ENCODE measurements at places on chromosomes 7 and 10. TPM values are rescaled to one million over a fixed set of nuclear protein-coding genes. Genes with fewer than 3 reads are reported as not detected.

MYH16 gene
- 0.97 TPM for total RNA-seq

GRCh38 chr10:69331161-69331560 lies 52.9 kb downstream of the HK1 start:
- no peak for DNase-seq

- DNase-seq: peak; percentile 44
These were observed 116.2 kb downstream of the FAM107B start for GRCh38 chr10:14658331-14659127.

DNA sequence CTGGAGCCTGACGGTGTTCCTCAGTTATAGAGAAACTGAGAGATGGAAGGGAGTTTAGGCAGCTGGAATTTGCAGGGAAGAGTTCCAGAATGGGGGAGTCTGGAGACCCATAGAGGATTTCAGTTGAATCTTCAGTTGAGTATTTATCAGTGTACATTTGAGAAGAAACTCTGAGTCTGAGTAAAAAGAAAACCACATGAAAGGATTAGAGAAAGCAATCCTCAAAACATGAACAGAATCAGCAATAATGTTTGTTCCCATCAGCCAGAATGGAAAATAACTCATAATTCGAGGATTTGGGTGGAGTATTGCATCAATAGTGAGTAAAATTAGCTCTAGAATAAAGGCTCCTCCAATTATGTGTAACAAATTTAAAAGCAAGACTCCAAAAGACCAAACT lies 130.0 kb upstream of the AHR start:
- DNase-seq: no peak

SEC23IP gene
- 42.1 TPM for total RNA-seq

RFC2 gene
- total RNA-seq: 38.6 TPM

DNA sequence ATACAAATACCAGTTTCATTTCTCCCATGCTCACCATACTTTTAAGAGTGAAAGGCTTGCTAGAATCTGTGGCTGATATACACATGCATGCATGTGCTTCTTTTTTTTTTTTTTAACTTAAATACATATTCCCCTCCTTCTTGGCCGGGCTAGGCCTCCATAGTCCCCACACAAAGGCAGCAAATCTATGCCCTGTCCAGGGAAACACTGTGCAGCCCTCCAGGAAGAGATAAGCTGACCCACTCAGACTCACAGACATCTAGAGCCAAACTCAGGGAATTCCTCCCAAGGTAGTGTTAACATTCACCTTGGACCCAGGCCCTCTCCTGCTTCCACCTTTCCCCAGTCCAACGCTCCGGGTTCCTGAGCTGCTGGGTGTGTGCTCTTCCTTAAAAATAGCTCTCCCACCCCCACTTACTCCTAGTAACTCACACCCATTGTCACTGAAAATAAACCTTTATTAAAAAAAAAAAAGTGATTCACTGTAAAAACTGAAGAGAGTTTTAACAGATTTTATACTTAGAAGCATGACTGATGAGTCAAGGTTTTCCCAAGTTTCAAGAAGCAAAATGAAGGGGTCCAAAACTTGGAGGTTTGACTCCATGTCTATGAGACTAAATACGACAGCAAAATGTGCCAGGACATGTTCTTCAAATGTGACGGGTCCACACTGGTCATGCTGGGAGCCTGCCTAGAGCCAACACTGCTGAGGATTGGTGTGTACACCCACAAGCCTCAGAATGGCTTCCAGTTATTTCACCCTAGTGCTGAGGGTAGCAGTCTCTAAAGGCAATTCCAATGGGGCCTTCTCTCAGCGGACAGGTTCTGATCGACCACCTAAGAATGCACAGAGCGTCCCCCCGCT lies 159.5 kb downstream of the GLI3 start:
- DNase-seq: no peak

LRRTM3 gene
- total RNA-seq: not detected

KCP gene
- 10.6 TPM for total RNA-seq

RBP3 gene
- not detected for total RNA-seq

GRCh38 chr7:142797391-142798377 lies 26.9 kb downstream of the PRSS2 start:
- DNase-seq: no peak

- no peak for DNase-seq
These were observed 948 bp downstream of the TMEM229A start for GRCh38 chr7:124031919-124032318.

- DNase-seq: no peak
These were observed 28.2 kb downstream of the STRIP2 start for GRCh38 chr7:129462420-129462819.

DNA sequence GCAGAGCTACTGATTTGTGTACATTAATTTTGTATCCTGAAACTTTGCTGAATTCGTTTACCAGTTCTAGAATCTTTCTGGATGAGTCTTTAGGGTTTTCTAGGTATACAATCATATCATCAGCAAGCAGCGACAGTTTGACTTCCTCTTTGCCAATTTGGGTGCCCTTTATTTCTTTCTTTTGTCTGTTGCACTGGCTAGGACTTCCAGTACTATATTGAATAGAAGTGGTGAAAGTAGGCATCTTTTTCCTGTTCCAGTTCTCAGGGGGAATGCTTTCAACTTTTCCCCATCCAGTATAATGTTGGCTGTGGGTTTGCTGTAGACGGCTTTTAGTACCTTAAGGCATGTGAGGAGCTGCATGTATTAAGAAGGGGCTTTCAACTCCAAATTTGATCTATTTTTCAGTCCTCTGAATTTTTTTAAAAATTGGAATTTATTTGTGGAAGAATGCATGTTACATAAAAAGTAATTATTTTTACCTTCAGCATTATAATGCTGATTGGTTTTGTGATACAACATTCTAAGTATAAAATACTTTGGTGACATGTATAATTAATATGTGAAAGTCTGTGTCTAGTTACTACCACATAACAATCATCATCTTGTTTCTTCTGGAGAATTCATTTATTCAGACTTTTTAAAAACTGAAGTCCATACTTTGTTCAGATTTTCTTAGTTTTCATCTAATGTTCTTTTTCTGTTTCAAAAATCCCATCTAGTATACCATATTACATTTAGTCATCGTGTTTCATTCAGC lies 49.6 kb downstream of the CPED1 start:
- DNase-seq: no peak

- DNase-seq: no peak
These were observed 1131.4 kb downstream of the XPNPEP1 start for GRCh38 chr10:108791794-108792474.

- DNase-seq: no peak
These were observed 4.4 kb upstream of the FAM107B start for GRCh38 chr10:14779001-14779651.

CHRM2 gene
- not detected for total RNA-seq

DNA sequence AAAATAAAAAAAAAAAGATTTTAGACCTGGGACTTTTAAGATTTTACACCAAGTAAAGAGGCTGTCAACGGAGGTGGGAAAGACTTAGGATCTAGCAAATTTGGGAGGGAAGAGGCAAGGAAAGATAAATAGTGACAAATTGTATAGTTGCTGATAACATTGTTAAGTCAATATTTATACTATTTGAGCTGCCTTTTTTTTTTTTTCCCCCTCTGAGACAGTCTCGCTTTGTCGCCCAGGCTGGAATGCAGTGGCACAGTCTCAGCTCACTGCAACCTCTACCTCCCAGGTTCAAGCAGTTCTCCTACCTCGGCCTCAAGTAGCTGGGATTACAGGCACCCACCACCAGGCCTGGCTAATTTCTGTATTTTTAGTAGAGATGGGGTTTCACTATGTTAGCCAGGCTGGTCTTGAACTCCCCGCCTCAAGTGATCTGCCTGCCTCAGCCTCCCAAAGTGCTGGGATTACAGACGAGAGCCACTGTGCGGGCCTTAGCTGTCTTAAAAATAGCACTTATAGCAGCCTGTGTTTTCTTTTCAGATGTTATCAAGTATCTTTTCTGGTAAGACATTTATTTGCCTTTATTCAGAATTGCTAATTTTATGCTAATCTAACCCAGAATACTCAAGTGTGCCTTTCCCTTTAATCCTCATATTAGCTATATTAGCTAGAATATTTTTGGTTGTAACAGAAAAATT lies 94.5 kb downstream of the MMRN2 start:
- no peak for DNase-seq

- DNase-seq: no peak
These were observed 342.7 kb downstream of the GRID1 start for GRCh38 chr10:86023931-86024280.

DNA sequence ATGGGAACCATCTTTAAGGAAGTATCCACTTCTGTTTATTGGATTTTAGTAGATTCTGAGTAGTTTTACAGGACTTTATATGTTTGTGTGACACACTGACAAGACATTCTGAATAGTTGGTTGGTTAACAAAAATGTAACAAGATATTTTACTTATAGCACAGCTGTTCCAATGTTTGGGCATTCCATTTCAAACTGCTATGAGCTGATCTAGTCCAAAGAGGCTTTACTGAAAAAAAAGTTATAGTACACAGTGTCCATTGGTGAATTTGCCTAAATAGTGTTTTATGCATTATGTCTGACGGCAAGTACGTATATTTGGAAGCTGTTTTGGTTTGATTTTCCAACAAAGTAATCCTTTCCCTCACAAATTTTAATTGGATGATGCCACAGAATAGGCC lies 99.1 kb downstream of the SAMD9 start:
- DNase-seq: no peak
